Suprapubic skin (tissue), 4 donors: ENCODE measurements at places on chromosomes 5 and 9.

DNA sequence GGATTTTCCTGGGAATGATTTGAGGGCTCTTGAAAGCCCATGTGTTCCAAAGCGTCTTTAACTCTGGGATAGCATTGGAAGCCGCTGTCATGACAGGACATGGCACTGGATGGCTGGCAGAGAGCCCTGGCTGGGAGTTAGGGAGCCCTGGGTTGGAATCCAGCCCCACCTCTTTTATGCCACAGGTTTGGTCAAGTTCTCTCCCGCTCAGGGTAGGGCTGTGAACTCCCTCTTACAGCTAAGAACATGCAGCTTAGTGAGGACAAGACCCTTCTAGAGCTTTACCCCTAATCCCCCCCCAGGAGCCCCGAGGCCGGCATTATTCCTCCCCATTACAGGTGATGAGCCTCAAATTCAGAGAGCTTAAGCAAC, 37.2 kb downstream of the OLFML2A start:
- DNase-seq = no peak

GRCh38 chr5:16076657-16077056, 102.9 kb downstream of the MARCHF11 start:
- DNase-seq = no peak

GRCh38 chr9:133351908-133352634, 4.1 kb downstream of the RPL7A start:
- no peak for DNase-seq

GRCh38 chr5:114324282-114324681, 37.6 kb upstream of the KCNN2 start:
- no peak for DNase-seq

DNA sequence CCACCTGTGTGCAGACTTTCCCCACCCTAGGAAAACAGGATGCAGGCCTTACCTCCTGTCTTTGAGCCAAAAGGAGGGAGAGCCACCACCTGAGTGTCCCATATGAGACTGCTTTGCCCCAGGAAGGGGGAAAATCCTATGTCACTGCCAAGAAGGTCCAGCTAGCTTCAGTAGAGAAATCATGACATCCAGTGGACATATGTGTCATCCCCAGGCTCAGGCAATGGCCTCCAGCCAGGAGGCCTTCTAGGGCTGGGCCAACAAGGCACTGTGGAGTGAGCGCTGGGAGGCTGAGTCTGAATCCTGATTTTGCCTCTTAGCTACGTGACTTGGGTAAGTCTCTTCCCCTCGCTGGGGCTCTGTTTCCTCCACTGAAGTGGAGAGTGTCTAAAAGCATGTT, 60.2 kb downstream of the SMIM23 start:
- no peak for DNase-seq

- DNase-seq = no peak
These were observed 1219.3 kb upstream of the WWC1 start for GRCh38 chr5:167071981-167072610.

DNA sequence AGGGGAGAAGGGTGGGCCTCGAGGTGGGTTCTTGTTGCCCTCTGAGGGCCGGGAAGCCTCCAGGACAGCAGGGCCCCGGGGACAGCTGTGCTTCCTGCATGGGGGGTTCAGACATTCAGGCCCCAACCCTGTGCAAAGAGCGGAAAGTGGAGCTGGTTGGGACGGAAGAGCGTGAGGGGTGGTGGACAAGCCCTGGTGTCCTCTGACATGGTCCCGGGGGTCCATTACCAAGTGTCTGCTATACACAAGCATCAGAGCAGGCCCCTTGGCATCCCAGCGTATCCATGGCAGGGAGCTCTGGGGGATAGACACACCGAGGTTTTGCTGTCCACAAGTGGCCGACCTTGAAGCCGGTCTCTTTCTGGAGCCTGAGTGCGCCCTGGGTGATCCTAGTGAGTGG, 9.3 kb downstream of the PLPP7 start:
- no peak for DNase-seq

- DNase-seq = no peak
These were observed 762.1 kb upstream of the PTPRD start for GRCh38 chr9:11374926-11375325.

DNA sequence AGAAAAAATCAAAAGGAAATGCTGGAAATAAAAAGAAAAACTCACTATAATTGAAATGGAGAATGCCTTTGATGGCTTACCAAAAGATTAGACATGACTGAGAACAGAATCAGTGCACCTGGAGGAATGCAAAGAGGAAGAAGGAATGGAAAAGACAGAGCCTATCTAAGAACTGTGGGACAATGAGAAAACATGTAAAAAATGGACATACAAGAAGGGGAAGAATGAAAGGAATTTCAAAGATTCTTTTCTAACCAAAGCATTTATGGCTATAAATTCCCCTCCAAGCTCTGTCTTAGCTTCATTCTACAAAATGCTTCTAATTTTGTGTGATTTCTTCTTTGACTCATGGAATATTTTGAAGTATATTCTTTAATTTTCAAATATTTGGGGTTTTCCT, 47.5 kb upstream of the CLK4 start:
- no peak for DNase-seq

GRCh38 chr5:163773226-163773625, 267.8 kb downstream of the MAT2B start:
- DNase-seq = no peak

- DNase-seq = no peak
These were observed 62.9 kb downstream of the INSL6 start for GRCh38 chr9:5122516-5122915.

- no peak for DNase-seq
These were observed 31.4 kb downstream of the HMGCR start for GRCh38 chr5:75368391-75368790.

DNA sequence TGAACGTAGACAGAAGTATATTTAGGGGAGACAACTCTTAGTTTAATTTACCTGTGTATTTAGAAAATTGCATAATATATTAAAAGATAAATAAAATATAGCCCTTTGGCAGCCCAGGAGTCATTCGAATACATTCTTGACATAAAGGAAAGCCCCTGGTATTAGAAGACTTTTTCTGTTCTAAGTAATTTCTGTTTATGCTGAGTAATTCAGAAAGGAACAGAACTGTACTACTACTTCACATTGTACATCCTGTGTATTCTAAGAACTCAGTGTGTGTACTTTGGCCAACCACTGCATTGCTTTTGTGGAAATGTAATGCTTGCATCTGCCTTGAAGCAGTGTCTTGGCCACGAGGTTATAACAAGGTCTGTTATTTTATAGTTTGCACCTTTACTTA, 136.4 kb downstream of the KDM4C start:
- no peak for DNase-seq

GRCh38 chr5:84885485-84886258, 501.0 kb upstream of the EDIL3 start:
- DNase-seq = no peak

DNA sequence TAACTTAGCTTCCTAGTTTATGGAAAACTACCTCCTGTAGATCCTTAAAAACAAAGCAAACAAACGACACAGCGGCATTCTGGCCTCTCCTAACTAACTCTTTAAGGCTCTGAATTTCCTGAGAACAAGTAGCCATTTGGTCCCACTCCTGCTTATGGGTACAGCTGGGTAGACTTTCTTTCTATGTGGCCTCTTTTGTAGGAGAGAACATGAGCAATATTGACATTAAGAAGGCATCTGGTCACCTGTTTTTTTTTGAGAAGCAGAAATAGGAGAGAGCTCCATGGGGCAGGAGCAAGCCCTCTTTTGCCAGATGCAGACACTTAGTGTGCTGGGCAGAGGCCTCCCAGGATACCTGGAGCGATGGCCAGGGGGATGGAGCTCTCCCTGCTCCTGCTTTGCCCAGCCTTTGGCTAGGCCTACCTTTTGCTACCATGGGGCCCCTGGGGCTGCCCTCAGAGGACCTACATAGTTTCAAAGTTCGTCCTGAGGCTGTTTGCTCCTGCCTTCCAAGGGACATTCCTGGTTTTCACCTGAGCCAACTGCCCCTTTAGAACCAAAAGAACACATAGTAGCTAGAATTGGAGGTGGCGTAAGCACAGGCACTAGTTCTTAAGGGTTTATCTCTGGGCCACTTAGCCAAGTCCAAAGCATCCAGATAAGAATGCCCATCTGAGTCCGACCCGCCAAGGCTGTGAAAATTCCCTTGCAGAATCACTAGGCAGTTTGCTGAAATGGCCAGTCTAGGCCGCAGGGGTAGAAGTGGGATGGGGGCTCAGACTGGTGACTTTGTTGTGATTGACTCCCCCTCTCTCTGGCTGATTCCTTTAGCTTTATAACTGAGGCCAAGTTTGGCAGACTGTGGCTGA, 2.4 kb upstream of the STC2 start:
- no peak for DNase-seq

DNA sequence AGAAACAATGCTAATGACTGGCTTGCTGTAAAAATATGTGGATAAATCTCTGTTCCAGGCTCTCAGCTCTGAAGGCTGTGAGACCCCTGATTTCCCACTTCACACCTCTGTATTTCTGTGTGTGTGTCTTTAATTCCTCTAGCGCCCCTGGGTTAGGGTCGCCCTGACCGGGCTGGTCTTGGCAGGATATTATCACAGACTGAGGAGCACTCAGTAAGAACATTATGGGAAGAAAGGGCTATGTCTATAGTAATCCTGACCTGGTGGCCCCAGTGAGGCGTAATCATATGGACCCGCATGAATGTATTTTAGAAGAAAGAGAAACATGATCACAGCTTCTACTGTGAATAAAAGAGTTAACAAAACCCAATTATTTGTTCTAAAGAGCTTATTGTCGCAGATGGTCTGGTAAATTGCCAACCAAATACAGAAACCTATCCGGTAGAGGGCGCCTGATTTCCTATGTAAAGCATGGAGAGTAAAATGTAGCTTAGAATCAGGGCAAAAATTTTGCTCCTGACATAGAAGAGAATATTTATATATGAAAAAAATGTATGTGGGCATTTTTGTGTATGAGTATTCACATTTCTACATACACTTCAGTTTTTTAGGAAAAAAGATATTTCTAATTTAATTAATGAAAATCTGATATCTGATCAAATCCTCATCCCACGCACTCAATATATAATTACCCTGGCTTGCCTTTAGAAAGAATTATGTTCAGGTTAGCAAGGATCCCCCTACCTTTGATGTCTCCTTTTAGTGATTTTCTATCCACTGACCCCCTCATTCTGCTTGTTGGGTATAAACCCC, 5.8 kb upstream of the IFNA1 start:
- no peak for DNase-seq

DNA sequence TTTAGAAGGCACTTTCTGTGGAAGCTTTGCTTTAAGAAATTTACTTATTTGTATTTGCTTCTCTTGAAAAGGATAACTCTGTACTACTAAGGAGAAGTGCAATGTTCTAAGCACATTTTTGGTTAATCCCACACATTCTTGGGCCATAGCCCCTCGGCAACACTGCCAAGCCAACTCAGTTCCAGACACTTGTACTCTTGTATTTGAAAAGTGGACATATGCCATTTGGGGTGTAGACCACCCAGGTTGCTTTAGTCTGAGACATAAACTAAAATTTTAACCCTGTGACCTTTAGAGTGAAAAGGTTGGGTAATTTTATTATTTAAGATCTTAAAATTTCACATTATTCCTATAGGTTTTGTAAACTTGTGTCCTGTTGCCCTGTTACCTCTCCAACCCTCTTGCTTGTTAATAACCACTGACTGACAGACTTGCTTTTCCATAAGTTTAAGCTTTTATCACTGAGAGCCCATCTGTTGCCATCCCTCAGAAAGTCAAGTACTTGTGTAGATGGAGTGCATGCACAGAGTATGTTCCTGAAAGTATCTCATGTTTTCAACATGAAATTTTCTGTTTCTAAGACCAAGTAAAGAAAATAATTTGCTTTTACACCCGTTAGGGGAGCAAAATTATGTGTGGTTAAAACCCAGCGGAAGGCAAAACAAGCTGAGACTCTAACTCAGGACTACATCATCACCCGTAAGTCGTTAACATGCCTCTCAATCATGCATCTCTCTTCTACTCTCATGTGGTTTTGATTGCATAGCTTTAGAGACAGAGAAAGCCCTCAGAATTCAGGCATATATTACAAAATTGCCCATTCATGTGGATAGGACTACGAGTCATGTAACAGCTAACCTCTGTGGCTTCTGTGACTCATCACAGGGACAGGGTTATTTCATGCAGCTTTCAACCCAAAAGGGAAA, 117.3 kb downstream of the GDNF start:
- no peak for DNase-seq

GRCh38 chr5:118486647-118487225, 501.6 kb downstream of the DTWD2 start:
- no peak for DNase-seq

DNA sequence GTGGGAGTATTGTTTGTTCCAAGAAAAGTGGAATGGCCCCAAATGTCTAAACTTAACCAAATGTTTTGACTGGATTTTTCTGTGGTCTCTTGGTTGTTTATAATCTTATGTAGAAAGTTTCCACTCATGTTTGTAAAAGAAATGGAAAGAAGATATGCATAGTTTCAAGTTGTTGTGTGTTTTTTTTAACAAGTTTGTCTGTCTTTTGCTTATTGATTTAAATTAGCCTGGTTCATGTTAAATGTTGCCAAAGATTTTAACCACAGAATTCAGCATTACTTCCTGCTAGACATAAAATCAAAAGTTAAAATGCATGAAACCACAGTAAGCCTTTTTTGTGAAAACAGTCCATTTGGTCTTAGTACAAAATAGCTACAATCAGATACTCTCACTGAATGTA, 14.0 kb downstream of the PPWD1 start:
- no peak for DNase-seq

GRCh38 chr9:61670616-61671015, 480.8 kb downstream of the SPATA31A7 start:
- peak; percentile 14 for DNase-seq

DNA sequence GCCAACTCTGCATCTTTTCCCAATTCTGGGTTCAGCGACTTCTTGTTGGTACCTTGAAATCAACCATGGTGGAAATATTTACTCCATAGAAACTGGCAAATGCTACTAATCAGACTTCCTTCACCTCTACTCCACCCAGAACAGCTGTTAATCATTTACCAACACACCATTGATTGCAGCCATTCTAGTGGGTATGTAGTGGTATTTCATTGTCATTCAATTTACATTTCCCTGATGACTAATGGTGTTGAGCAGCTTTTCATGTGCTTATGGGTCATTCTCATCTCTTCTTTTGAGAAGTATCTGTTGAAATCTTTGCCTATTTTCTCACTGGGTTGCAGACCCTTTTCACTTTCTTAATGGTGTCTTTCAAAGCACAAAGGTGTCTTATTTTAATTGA, 122.4 kb upstream of the MSX2 start:
- DNase-seq = no peak

GRCh38 chr9:1668441-1668840, 346.7 kb upstream of the SMARCA2 start:
- DNase-seq = no peak

DNA sequence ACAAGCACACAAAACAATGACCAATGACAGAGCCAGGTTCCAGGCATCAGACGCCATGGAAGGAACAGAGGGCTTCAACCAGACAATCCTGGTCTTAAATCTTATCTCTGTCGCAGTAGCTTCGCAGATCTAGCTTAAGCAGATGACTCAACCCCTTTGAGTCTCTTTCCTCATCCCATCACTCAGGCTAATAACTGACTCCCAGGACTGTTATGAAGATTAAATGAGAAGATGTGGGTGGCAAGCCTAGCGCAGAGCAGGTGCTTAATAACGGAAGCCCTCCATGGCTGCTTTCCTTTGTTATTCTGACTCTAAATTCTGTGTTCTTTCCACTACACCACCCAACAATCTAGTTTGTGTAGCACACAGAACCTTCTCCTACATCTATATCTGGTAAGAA, 110.9 kb downstream of the SLC24A2 start:
- no peak for DNase-seq

- no peak for DNase-seq
These were observed 181.3 kb downstream of the CAVIN4 start for GRCh38 chr9:100759215-100759614.

- DNase-seq = no peak
These were observed 208.8 kb downstream of the KIF4B start for GRCh38 chr5:155222393-155222792.
